ENCODE measurements at places on chromosomes 1 and 21.

- DNase-seq, result no peak
Observed at GRCh38 chr1:158058237-158058985, 65.0 kb downstream of the KIRREL1 start.

DNA sequence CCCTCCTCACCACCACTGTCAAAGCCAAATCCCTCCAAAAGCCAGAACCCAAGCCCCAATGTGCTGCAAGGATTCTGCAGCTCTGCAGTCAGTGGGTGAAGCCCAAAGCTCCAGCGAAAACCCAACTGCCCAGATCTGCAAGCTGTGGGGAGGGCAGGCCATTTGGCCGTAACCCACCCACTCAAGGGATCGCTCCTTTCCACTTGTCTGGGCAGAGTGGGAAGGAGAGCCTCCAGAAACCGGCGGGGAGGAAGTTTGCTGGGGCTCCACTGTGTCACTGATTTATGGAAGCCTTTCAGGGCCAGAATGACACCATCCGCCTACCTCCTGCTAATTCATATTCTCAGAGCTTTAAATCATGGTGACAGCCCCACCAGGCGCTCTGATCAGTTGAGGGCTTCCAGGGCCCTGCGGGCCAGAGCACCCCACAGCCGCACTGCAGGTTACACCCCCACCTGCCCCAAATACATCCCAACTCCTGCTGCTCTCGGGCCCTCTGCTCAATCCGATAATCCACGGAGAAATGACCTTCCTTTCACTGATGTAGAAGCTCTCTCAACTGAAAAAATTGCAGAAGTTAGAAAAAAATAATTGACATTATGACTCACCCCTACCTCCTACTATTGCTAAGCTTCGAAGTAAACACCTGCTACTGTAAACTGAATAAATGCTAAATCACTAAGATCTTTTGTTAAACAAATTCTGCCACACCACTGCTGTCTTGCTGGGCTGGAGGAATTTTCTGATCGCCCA lies 40.6 kb upstream of the RAB4A start:
- DNase-seq, result no peak

DNA sequence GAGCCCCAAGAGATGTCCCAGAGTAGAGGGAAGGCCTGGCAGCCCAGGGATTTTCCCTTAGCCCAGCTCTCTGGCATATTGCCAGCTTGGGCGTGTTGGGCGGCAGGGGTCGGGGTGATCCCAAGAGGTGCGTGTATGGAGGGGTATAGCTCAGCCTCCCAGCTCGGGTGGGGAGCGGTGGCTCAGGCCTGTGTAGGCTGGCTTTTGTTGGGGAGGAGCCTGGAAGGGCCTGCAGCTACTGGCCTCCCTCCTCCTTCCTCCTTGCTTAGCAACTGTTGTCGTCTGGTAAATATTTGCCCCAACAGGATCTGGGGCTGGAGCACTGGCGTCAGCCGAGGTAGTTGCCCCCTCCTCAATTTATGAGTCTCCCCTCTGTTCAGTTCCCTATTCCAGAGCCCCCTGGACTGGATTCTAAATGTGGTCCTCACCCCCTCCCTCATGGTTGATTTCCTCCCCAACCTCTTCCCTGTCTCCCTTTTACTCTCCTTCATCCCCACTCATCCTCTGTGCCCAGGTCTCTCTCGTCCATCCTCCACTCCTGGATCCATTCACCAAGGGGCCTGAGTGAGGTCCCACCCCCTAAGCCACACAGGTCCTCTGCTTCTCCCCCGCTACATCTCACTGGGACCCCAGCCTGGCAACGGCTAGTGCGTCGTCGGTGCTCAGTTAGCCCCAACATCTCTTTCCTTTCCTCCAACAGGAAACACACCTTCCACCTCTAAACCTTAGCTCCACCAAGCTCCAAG lies 10.3 kb upstream of the LMNA start:
- no peak for DNase-seq

GRCh38 chr1:13817906-13818305 lies 117.9 kb downstream of the PRDM2 start:
- DNase-seq, result no peak

GRCh38 chr1:112133487-112133886 lies 144.0 kb upstream of the KCND3 start:
- no peak for DNase-seq
